ENCODE measurements at places on chromosomes 3 and 15.

DNA sequence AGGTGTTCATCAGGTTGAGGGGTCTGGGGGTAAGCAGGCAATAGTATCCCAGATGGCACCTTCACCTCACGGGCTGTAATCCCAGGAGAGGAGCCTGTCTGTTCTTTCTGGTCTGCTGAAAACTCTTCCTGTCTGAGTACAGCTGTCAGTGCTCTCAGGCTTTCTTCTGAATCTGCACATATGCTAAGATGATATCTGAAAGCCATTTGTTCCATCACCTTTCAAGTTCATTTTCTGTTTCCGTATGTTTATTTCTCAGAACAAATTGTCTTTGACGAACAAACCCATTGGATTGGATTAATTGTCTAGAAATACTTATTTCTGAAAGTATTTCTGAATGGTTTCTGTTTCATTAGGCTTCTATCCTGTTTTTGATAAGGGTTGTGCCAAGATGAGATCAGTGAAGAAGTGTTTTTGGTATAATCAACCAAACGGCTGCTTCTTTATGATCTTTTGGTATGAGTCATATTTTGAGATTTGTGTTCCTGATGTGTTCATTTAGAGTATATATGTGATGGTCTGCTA is 13.3 kb downstream of the ZNF592 start:
- DNase-seq, result no peak

GRCh38 chr15:99986297-99987118 is 253.3 kb upstream of the LYSMD4 start:
- no peak for DNase-seq

- DNase-seq, result peak; percentile 65
These were observed 4.8 kb downstream of the UBE2E1 start for GRCh38 chr3:23810343-23811184.

- no peak for DNase-seq
These were observed 26.1 kb upstream of the MANF start for GRCh38 chr3:51358981-51359380.

GRCh38 chr3:11774296-11774877 is 72.3 kb downstream of the TAMM41 start:
- DNase-seq, result peak; percentile 82

GRCh38 chr3:76044601-76045600 is 259.6 kb upstream of the ZNF717 start:
- peak; percentile 61 for DNase-seq

- no peak for DNase-seq
These were observed 75.0 kb downstream of the HCN4 start for GRCh38 chr15:73293773-73294172.

- DNase-seq, result no peak
These were observed 319.2 kb downstream of the SLC9A9 start for GRCh38 chr3:143529018-143529478.

DNA sequence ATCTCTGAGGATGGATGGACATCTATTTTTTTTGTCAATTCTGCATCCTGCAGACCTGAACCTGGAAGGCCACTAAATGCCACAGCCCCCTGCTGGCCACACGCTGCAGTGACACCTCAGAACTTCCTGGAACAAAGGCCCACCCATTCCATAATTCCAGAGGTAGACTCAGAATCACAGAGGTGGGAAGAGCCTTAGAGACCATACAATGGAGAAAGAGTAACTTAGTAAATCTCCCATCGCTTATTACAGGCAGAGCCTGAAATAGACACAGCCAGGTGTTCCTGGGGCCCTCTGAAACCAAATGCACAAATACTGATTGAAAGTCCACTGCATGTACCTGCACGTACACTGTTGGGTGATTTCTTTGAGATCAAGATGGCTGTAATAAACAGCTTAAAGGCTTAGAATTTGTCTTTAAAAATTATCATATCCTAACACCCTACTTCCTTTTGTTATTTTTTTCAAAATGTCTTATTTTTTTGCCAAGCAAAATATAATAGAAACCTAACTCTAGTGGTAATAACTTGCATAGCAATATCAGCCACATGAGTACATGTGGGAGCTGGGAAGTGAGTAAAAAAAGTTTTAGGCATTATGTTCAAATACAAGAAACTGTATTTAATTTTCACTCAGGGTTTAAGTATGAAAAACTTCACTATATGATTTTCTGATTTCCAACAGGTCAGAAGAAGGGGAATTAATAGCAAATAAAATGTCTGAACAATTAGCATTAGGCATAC is 62.7 kb downstream of the EOMES start:
- DNase-seq, result peak; percentile 74
